ENCODE measurements at places on chromosomes 5 and 9.

DNA sequence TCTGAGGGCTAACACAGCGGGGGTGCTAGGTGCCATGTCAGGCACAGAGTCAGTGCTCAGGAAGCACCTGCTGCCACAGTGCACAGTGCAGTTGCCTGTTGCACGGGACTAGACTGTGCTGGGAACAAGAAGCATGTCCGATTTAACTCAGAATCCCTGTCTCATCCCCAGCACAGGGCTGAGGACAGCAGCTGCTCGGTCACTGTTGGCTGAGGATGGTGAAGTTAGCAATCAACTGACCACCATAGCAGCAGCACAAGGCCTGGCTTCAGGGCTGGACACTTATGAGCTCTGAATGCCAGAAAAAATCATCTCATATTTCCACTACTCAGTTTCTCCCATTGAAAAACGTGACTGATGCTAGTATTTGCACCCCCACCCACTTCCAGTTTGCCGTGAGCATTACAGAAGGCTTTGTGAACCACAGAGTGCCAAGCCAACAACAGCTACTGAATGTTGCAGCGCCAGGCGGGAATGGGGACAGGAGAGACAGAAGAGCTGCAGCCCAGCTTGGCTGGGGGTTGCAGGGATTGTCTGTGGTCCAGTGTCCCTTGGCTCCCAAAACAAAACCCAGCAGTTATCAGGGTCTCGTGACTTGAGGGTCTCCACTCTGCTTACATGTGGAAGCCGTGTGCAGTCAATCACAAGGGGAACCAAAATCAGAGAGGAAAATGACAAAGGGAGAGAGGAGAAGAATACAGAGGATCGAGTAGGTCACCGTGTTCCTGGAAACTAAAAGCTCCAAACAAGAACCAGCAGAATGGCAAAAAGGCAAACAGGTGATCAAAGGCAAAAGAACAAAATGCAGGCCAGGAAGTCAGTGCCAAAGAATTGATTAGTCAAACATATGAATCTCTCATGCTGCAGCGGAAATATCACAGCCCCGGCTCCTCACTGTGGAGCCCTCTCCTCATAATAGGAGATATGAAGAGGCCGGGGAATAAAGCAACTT lies 155.6 kb downstream of the CRB2 start:
- DNase-seq: no peak

- DNase-seq: no peak
Measured at GRCh38 chr5:160520609-160521391, 99.1 kb downstream of the PTTG1 start.

DNA sequence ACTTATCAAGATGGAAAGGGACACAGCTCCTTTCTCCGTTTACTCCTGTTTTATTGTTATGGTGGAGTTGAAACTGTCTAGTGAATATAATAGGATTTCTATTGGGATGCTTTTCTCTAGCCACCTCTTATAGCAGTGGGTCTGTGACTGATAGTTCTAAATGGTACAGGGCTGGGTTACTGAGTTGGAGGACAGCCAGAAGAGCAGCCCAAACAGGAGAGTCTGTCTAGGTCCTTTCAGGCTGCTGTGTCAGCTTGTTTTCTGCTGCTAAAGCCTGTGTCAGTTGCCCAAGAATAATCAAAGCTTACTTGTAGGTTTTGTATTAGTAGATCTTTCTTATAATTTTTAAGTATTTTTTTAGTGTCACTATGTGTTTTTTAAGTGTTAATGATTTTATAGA lies 356.0 kb upstream of the SEMA6A start:
- no peak for DNase-seq

DNA sequence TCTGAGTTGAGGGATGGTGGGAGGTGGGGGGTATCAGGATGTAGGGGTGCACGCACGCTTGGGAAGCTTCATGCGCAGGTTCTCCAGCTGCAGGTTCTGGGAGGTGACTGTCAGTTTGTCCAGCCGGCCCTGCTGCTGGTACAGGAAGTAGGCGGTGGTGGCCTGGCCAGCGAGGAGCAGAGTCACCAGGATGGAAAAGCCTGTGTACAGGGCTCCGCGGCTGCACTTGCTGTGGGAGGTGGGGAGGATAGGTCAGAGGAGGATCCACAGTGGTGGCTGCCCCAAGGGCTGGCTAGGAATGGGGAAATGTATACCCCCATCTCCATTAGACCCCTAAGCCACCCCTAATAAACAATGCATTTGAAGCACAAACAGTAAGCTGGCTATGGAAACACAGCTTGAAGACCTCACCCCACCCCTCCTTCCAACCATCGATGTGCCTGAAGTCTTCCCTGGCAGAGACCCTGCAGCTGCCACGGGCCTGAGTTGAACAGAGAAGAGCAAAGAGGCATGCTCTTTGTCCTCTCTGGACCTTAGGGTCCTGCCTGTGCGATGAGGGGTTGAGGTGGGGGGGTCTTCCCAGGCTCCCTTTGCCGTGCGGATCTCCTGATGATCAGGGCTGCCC lies 5.5 kb downstream of the CD74 start:
- no peak for DNase-seq

DNA sequence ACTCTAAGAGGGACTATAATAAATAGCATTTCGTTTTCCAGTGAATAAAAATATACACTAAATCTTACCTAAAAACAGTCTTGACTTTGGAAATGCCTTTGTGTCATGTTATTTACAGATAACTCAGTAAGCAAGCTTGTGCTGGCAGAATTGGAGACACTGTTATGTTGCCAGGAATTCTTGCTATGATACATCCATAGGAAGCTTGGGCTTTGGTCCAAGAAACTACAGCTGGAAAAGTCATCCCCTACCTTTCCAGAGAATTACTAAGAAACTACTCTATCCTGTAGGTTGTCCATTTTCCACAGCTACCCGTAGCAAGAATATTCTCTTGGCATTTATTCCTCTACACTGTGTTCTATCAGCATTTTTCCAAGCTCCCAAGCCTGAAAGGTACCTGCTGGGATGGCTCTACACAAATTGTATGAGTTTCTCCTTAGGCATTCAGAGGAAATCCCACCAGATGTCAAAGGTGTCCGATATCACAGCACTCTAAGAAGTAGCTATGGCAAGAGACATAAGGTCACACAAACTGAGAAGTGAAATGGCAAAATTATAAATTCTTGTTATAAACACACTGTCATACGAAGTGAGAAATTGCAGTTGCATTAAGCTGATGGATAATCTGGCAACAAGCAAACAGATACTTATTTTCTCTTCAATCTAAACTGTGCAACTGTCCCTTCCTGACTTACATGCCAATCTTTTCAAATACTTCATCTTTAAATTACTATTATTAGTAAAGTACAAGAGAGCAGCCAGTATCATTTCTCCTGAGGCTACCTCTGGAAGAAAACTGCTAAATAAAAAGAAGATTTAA lies 68.5 kb downstream of the MCTP1 start:
- DNase-seq: no peak

DNA sequence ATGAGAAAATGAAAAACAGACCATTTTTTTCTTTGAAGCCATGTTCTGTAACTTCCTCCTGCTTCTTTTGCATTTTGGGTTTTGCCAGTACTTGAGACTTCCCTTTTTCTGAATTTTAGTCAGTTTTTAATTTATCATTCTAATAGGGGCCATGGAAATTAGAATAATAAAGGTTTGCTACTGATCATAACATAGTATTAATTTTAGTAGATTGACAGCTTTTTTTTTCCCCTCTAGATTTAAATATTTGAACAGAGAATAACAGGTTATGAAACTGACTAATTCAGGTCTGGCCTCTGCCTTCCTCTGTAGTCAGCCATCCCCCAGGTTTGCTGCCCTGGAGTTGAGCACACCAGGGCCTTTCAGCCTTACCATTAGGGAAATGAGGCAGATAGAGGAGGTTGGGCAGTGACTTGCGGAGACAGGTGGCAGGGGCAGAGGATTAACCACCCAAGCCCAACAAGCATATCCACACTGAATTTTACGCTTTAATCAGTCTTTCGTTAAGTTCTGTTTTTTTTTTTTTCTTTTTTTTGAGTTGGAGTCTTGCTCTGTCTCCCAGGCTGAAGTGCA lies 80.1 kb upstream of the TNFAIP8 start:
- DNase-seq: peak; percentile 69

- no peak for DNase-seq
Measured at GRCh38 chr5:1820381-1820780, 19.2 kb downstream of the NDUFS6 start.

GRCh38 chr5:73298772-73299630 lies 126.0 kb downstream of the TMEM174 start:
- peak; percentile 32 for DNase-seq

DNA sequence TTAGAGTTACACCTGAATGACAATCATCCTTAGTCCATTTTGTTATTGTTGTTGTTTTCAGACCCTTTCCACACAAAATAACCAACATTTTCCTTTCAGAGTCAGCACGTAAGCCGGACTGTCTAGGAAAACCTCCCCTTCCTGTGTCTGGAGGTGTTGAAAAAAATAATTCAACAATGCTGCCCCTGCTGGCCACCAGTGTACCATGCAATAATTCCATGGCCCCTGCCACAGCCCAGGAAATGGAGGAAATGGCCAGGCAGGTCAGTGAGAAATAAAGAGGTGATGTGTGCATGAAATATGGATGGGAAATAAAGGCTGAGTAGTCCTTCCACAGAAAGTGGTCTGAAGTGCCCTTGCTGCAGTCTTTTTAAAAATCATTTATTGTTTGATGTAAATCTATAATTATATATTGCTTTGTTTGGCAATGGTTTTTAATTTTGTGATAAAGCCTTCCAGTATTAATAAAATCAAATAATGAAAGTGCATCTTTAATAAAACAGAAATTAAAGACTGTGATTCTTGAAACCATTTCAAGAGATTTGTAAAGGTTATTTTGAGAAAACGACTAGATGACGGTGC lies 152.8 kb upstream of the PAPPA start:
- DNase-seq: peak; percentile 7

DNA sequence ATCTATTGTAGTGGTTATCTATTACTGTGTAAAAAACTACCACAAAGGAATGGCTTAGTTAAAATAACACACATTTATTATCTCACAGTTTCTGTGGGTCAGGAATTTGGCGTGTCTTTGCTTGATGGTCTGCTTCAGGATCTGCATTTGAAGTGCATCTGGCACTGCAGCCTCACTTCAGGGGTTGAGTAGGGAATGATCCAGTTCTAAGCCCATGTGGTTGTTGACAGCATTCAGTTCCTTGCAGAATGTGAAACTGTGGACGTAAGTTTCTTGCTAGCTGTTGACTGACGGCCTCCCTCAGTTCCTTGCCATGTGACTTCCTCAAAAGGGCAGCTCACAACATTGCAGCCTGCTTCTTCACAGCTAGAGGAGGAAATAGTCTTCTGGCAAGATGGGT lies 2.1 kb upstream of the OGN start:
- DNase-seq: peak; percentile 46

- DNase-seq: no peak
Measured at GRCh38 chr9:131856105-131856504, 116.2 kb upstream of the RAPGEF1 start.

All from activated CD4-positive, alpha-beta T cell treated with anti-CD3 and anti-CD28 coated beads, Interleukin-2, Interleukin-6, amounts not matched to agents 100 ng/mL and 50 ng/mL, durations not matched to agents 16 hours and 8 hours (primary cell).